ENCODE measurements at places on chromosomes 3 and 15. TPM values are rescaled to one million over a fixed set of nuclear protein-coding genes. Genes with fewer than 3 reads are reported as not detected.

- no peak for DNase-seq
These were observed 55.7 kb downstream of the TNIK start for GRCh38 chr3:171404376-171404967.

SLC12A8 gene
- 0.19 TPM for total RNA-seq

DNA sequence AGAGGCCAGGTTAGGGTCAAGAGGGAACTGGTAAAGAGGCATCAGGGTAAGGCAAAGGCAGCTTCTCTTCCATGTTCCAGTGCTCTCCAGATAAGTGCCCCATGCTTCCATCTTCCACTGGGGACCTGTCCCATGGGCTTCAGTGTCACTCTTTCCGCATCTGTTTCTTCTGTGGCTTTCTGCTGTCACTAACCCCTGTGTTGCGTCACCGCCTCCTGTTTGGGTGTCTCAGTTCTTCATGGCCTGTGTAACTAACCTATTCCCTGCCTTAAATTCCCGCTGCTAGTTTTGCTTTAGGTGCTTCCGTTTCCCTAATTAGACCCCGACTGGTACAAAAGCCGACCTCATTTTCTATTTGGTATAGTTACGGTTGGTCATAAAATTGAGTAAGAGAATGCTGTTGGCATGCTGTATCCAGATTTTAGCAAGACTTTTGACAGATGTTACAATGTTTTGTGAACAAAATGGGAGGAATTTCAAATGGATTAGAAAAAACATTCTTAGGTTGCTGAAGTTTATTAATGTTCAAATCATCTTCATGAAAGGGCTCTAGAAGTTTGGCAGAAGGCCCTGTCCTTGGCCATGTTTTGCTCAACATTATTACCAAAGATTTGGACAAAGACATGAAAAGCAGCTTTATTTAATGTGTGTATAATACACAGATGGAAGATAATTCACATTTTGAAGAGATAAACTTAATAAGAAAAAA, 245.3 kb downstream of the BBX start:
- DNase-seq = no peak

- no peak for DNase-seq
These were observed 595.6 kb downstream of the ROBO1 start for GRCh38 chr3:79172241-79172640.

DNA sequence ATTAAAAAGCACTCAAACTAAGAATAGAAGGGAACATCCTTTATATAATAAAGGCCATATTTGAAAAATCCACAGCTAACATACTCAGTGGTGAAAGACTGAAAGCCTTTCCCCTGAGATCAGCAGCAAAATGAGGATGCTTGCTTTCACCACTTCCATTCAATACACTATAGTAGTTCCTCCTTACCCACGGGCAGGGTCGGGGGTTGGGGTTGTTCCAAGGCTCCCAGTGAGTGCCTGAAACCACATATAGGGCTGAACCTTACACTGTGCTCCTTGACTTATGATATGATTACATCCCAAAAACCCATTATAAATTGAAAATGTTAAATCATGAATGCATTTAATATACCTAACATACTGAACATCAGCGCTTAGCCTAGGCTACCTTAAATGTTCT, 37.7 kb downstream of the ALDH1L1 start:
- DNase-seq = no peak

ADGRG7 gene
- total RNA-seq = not detected

RHOV gene
- total RNA-seq = not detected

- DNase-seq = no peak
These were observed 118.1 kb downstream of the FBLN2 start for GRCh38 chr3:13666781-13667709.

GRCh38 chr15:97026781-97027180, 696.3 kb downstream of the NR2F2 start:
- DNase-seq = no peak

GRCh38 chr3:30273304-30274072, 332.9 kb upstream of the TGFBR2 start:
- DNase-seq = no peak

- no peak for DNase-seq
These were observed 225.5 kb downstream of the SLCO3A1 start for GRCh38 chr15:92079047-92079446.

DNA sequence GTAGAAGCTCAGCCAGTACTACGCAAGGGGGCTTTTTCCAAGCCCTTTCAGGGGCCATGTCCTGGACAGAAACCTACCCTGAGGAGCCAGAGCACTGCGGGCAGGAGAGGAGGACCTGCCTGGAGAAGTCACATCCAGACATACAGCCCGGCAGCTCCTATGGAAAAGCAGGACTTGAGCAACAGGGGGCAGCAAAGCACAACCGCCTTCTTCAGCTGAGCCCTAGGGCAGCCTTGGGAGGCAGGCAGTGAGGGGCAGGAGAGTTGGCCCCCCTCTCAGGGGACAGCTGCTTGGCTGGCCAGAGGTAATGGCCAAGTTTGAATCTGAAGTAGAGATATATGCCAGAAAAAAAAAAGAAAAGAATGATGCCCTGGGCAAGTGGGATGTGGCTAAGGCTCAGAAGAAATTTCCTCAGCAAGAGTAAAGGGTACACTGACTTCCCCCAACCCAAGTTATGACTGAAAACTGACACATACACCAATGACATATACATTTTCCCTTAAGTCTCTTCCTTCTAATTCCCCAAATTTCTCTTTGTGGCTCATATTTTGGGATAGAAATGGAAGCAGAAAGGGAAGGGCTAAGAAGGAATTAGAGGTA, 56.9 kb downstream of the CYP19A1 start:
- DNase-seq = no peak

- no peak for DNase-seq
These were observed 871 bp downstream of the MAP1A start for GRCh38 chr15:43518197-43518761.

DNA sequence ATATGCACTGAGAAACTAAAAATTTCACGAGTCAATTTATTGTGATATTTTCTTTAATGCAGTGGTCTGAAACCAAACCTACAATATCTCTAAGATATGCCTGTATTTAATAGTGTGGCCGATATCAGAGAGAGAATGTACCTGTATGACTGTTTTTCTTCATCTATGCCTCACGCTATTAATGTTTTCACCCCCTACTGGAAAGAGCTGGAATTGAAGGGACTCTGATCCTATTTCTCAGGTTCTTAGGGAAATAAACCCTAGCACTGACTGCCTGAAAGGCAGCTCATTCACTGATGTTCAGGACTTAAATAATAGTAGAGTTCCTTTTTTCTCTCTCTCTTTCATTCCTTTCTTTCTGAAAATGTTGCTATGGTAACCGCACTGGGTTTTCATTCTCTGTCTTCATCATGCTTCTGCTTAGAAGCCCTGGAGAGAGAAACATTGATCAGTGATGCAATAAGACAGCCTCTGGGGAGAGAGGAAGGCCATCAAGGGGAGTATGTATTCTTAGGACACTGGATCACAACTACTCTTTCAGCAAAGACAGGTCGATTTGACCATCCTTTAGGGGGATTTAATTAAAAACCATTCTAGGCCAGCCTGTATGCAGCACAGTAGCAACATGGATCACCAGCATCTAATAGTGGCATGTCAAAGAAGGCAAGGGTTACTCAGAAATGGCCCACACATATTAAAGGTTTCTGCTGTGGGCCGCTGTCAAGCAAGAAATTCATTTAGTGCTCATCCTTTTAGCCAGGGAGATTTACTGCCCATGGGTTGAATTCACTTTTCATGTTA, 1135.7 kb downstream of the IGSF11 start:
- DNase-seq = no peak

GRCh38 chr3:159148466-159148865, 346.6 kb downstream of the MFSD1 start:
- DNase-seq = no peak

GRCh38 chr3:85090495-85090894, 131.7 kb downstream of the CADM2 start:
- DNase-seq = no peak

SYNPR gene
- total RNA-seq = not detected

DNA sequence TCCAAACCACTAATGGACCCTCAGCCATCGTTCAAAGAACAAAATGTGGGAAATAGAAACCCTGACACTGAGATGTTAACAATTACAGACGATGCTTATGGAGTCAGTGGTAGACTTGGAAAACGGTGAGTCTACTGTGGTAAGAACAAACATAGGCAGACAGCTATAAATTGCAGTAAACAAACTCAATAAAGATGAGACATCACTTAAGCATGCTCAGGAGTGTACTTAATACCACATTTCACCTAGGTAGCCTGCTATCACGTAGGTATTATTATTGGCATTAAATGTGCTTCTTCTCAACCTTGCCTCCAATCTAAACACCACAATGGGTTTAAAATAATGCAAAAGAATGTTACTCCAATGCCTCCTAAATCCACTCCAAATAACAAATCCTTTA, 2.5 kb downstream of the OSBPL10 start:
- no peak for DNase-seq

- no peak for DNase-seq
These were observed 943.6 kb downstream of the FHIT start for GRCh38 chr3:60307562-60308199.

DNA sequence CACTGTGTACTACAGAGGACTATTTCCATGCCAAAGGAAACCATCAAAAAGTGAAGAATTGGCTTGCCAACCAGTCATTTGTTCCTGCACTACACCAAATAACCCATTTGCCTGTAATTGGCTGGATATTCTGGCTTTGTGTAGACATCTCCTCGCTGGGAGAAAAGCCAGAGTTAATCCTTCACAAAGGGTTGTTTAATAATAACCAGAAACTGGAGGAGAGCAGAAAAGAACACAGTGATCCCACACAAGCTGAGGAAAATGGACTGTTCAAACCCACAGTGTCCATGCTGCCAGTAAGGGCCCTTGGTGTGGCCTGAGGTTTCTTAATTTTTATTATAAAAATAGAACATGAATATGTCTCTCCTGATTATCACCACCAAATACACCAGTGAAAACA, 294.0 kb downstream of the RORA start:
- DNase-seq = no peak

DNA sequence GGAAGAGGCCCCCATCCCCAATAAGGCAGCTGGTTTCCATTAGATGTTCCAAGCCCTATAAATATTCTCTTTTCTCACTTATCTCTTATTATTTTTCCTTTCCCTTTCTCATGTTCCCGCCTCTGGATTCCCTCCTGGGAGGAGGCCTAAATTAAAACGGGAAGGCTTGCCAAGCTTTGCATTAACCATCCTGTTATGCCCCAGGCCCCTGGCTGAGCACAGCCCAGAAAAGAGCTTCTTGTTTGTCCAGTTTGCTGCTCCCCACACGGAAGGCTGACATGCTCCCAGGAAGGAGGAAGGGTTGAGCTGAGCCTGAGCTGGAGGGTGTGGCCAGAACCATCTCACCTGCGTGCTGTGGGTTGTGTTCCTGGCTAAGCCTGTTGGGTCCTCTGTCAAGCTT, 63.1 kb upstream of the BOC start:
- no peak for DNase-seq

DNA sequence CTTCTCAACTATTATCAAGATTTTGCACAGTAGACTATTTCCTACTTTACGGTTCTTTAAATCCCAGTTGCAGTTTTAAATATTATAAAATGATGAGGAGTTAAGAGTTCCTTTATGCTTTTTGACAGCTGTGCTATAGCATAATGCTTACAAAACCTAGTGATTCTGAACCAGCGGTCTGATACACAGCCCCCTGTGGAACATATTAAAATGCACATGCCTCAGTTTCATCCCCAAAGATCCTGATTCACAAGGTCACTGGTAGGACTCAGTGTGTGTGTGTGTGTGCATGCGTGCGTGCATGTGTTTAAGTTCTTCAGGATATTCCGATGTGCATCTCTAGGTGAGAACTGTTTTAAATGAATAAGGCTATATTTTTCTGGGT, 330.1 kb upstream of the TPM1 start:
- DNase-seq = no peak

DNA sequence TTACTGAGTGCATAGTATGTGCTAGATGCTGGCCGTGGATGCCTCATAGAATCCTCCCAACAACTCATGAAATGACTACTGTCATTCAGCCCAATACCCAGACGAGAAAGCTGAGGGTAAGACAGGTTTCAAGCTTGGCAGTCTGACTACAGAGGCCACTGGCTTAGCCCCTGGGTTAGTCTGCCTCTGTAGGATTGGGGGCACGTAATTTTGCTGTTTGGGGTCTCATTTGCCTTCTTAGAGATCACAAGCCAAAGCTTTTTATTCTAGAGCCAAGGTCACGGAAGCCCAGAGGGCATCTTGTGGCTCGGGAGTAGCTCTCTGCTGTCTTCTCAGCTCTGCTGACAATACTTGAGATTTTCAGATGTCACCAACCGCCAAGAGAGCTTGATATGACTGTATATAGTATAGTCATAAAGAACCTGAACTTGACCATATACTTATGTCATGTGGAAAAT, 1.0 kb upstream of the CCR5 start:
- DNase-seq = no peak

GJD2 gene
- not detected for total RNA-seq

- no peak for DNase-seq
These were observed 55.1 kb downstream of the DCLK3 start for GRCh38 chr3:36709281-36709680.

DNA sequence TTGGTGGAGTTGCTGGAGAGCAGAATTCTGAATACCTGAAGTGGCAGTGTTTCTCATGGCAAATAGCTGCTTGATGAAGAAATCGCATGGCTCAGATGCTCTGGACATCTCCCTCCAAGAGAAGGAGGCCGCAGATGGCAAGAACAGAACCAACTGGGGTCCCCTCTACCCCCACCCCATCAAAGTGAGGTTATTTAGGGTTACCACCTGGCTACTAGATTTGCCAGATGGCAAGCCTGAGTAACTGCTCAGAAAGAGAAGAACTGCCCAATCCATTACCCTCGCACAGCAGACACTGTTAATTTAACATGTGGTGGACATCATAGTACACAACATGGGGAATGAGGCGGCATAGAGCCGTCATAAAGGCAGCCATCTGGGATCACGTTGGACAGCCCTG, 30.5 kb upstream of the LIPC start:
- DNase-seq = no peak

- no peak for DNase-seq
These were observed 73.0 kb upstream of the POMGNT2 start for GRCh38 chr3:43178891-43179366.

- DNase-seq = no peak
These were observed 169.8 kb upstream of the MYRIP start for GRCh38 chr3:39639344-39640236.

GRCh38 chr3:31079689-31080088, 185.2 kb upstream of the GADL1 start:
- DNase-seq = no peak

GRCh38 chr3:172106989-172107388, 67.6 kb downstream of the FNDC3B start:
- no peak for DNase-seq

DNA sequence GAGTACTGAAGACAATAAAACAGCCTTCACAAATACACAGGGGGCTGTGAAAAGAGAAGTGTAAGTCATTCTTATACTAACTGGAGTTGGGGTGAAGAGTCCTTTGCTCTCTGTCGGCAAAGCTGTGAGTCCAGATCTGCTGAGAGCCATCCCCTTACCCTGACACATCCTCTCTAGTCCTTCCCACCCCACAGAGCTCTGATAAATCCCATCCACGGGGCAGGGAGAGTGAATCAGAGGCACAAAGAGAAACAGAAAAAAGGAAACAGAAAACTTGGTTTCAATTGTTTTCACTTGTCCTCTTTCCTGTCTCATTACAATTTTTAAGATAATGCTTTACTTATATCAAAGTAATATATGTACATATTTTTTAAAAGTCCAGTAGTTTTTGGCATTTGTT, 18.2 kb upstream of the ZNF639 start:
- DNase-seq = no peak

Data from Right ventricle myocardium inferior (tissue), 1 donor.